Neural progenitor cell (in vitro differentiated cells): ENCODE measurements at places on chromosomes 6 and 20. TPM values are rescaled to one million over a fixed set of nuclear protein-coding genes. Genes with fewer than 3 reads are reported as not detected.

- H3K4me1 ChIP-seq = no peaks in the 10 kb centered on the region
- no peak overlapping the region for H3K4me3 ChIP-seq
- H3K27ac ChIP-seq = no peak overlapping the region
- H3K27me3 ChIP-seq = no peaks in the 10 kb centered on the region
- DNase-seq = no peak
- H3K36me3 ChIP-seq = no peaks in the 10 kb centered on the region
Observed at GRCh38 chr6:32643904-32644303, 6.7 kb downstream of the HLA-DQA1 start.

DNA sequence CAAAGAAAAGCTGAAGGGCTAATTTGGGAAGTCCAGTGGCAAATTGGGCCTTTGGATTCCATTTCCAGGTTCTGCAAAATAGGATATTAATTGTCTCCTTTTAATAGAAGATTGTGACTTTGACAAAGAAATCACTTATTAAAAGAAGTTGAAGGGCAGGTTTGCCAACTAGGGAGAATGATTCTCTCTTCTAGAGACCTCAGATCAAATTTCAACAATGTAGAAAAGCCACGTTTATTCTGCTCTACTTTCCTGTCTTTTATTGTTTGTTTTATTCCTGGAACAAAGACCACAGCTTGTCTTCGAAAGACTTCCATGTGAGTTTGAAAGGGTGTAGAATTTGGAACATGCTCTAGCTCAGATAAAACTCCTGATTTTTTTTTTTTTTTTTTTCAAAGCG is 65.5 kb upstream of the PRL start:
- H3K4me3 ChIP-seq = no peak overlapping the region
- no peak overlapping the region for H3K27ac ChIP-seq
- DNase-seq = no peak

DNA sequence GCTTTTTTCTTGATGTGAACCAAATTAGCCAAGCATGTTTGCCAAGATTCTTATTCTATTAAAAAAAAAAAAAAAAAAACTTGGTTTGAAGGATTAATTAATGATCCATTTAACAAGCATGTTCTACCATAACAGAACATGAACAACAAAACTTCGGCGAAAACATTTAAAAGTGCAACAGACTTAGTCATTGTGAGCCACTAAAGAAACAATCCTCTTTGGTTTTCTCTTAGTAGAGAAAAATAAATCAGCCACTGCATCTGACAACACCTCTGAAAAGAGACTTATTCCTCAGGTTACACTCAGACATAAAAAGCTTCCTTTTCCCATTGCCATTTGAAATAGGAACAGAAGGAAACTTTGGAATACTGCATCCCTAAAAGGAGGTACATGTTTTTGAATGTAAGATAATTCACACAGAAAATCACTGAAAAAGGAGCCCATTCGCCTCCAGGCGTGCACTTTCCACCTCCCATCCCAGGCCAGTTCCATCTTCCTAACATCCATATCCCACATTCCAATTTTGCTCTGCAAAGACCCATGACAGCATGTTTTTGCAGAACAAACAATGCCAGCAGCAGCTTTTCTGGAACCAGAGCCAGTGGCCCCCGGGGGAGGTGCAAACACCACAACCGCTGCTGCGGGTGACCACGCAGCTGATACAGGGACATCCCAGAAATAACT is 79.5 kb downstream of the ZMYND8 start:
- no peaks in the 10 kb centered on the region for H3K36me3 ChIP-seq
- no peaks in the 10 kb centered on the region for H3K27me3 ChIP-seq
- no peak for DNase-seq
- H3K4me1 ChIP-seq = peaks cover 10% of the 10 kb centered on the region
- peak overlapping the region; percentile 41 for H3K27ac ChIP-seq

DNA sequence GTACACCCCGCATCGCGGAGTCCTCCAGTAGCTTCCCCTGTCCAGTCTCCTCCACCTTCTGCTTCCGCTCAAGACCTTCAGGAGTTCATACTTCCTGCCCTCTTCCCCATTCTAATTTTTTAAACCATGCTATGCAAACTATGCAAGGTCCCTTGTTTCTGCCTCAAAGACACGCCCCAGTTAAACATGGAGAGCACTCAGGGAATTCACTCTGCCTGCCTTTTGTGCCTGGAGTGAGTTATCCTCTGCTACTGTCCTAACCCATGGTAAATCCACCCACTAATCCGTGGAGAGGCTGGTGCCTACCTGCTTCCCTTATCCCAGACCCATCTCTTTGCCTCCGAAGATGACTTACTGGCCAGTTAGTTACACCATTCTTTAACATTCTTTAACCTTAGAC is 473.7 kb upstream of the JARID2 start:
- DNase-seq = no peak
- H3K4me1 ChIP-seq = peaks cover 18% of the 10 kb centered on the region
- H3K27me3 ChIP-seq = no peaks in the 10 kb centered on the region
- H3K27ac ChIP-seq = no peak overlapping the region
- H3K4me3 ChIP-seq = no peak overlapping the region

GRCh38 chr6:39184906-39185580 is 44.2 kb downstream of the KCNK5 start:
- no peaks in the 10 kb centered on the region for H3K36me3 ChIP-seq
- no peak overlapping the region for H3K4me3 ChIP-seq
- no peaks in the 10 kb centered on the region for H3K27me3 ChIP-seq
- H3K4me1 ChIP-seq = peaks cover 5% of the 10 kb centered on the region
- no peak for DNase-seq

- H3K27ac ChIP-seq = no peak overlapping the region
- H3K27me3 ChIP-seq = no peaks in the 10 kb centered on the region
- H3K4me1 ChIP-seq = no peaks in the 10 kb centered on the region
- no peak for DNase-seq
Observed at GRCh38 chr6:55997223-55997874, 122.0 kb upstream of the BMP5 start.

DNA sequence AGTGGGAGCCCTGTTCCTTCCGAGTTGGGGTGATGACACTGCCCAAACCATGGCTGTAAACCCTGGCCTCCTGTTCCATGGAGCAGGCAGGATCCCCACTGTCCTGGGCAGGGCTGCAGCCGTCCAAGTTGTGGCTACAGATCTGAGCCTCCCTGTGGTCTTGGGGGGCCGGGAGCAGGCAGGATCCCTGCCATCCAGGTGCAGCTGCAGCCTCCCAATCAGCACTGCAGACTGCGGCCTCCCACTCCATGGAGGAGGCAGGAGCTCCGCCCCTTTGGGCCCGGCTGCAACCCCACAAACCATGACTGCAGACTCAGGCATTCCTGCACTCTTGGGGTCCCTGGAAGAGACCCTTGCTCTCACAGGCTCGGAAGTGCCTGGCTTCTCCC is 872.1 kb upstream of the GJE1 start:
- H3K4me1 ChIP-seq = no peaks in the 10 kb centered on the region
- H3K4me3 ChIP-seq = no peak overlapping the region
- no peak overlapping the region for H3K27ac ChIP-seq
- H3K27me3 ChIP-seq = no peaks in the 10 kb centered on the region
- no peaks in the 10 kb centered on the region for H3K36me3 ChIP-seq

GRCh38 chr20:31560094-31560745 is 44.9 kb upstream of the ID1 start:
- no peaks in the 10 kb centered on the region for H3K36me3 ChIP-seq
- peak; percentile 65 for DNase-seq
- H3K4me1 ChIP-seq = no peaks in the 10 kb centered on the region
- no peaks in the 10 kb centered on the region for H3K27me3 ChIP-seq
- H3K4me3 ChIP-seq = no peak overlapping the region

DNA sequence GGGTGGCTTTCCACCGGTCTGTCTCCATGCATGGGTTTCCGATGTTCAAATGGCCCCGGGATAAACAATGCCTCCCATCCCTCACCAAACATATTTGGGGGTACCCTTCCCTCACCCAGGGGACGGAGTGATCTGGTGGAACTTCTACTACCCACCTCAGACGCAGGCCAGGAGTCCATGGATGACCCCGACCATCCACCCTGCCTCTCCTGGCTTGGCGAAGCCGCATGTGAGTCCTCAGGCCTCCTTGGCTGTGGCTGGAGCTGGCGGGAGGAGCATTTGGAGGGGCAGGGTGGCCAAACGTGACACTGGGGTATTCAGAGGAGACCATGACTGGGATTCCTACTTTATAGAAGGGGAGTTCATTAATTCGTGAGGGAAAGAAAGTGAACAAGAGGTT is 45.9 kb upstream of the FRMD1 start:
- H3K4me3 ChIP-seq = no peak overlapping the region
- no peak for DNase-seq
- no peaks in the 10 kb centered on the region for H3K36me3 ChIP-seq
- H3K27me3 ChIP-seq = no peaks in the 10 kb centered on the region
- no peaks in the 10 kb centered on the region for H3K4me1 ChIP-seq
- no peak overlapping the region for H3K27ac ChIP-seq

DNA sequence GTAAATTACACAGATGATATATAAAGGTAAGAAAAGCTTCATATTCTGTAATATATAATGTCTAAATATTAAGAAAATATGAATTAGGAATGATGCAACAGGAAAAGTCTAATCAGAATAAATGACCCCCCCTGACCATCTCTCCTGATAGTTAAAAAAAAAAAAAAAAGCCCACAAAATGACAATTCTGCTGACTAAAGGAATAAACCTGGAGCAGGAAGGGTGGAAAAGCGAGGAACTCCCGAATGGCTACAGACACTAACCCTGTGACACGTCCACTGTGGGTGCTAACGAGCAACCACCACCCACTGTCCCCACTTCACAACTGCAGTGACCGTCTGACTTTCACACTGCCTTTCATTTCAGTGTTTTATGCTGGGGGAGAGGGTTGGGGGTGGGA is 67.6 kb upstream of the FOXQ1 start:
- H3K4me3 ChIP-seq = no peak overlapping the region
- no peak for DNase-seq
- no peaks in the 10 kb centered on the region for H3K4me1 ChIP-seq
- no peak overlapping the region for H3K27ac ChIP-seq

DNA sequence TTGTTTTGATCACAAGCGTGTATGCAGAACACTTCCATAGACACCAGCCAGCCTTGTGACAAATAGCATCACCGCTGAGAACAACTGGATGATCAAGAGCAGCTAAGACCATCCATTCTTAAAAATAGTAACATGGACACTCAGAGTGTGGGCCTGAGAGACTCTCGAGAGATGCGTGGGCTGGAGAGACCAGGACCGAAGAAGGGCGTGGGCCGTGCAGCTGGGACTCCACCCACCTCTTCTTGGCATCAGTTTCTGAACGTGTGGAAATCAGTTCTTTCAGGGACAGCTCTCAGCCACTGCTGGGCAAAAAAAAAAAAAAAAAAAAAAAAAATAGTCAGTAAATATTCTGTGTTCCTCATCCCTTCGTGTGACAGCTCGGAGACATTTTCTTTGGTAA is 314.5 kb upstream of the CDH4 start:
- H3K4me1 ChIP-seq = no peaks in the 10 kb centered on the region
- H3K27ac ChIP-seq = no peak overlapping the region
- H3K36me3 ChIP-seq = no peaks in the 10 kb centered on the region
- H3K27me3 ChIP-seq = no peaks in the 10 kb centered on the region
- no peak for DNase-seq

- peaks cover 5% of the 10 kb centered on the region for H3K4me1 ChIP-seq
- peaks cover 6% of the 10 kb centered on the region for H3K27me3 ChIP-seq
- peak; percentile 40 for DNase-seq
- no peaks in the 10 kb centered on the region for H3K36me3 ChIP-seq
- no peak overlapping the region for H3K27ac ChIP-seq
Observed at GRCh38 chr20:61115364-61116065, 136.5 kb upstream of the CDH4 start.

DNA sequence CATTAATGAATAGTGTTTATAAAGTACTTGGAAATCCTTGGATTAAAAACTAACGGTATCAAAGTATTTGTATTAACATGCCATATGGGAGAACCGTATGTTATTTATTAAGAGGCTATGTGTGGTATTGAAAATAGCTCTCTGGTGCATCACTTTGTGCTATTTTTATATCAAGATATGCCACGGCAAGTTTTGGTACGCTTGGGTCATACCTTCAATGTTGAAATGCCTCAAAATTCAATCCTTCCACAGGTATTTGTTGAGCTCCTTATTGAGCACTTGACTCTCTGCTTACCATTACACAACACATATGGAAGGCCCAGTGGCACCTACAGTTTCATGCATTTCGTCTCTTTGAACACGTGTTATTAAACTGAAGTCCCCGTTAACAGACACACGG is 647.9 kb downstream of the KIF16B start:
- no peaks in the 10 kb centered on the region for H3K4me1 ChIP-seq
- H3K27ac ChIP-seq = no peak overlapping the region
- DNase-seq = no peak
- H3K4me3 ChIP-seq = no peak overlapping the region
- H3K27me3 ChIP-seq = no peaks in the 10 kb centered on the region

SPDEF gene
- total RNA-seq = 0.50 TPM in 1 of 2 replicates, not detected in the other

EMILIN3 gene
- total RNA-seq = 3.5 and 9.0 TPM in 2 replicates

SIRPB2 gene
- not detected in 2 replicates for total RNA-seq

MAD2L1BP gene
- 52.0 and 88.1 TPM in 2 replicates for total RNA-seq

RIPOR2 gene
- 0.26 and 1.1 TPM in 2 replicates for total RNA-seq

SIRPA gene
- 5.1 and 7.8 TPM in 2 replicates for total RNA-seq

VSX1 gene
- not detected in 2 replicates for total RNA-seq

OSBPL2 gene
- total RNA-seq = 28.4 and 35.7 TPM in 2 replicates
